Activated CD4-positive, alpha-beta memory T cell treated with anti-CD3 and anti-CD28 coated beads, Interleukin-2, amount 10 ng/mL, durations not matched to agents 7 days and 5 days (primary cell): ENCODE measurements at places on chromosomes 11 and 22. TPM values are rescaled to one million over a fixed set of nuclear protein-coding genes. Genes with fewer than 3 reads are reported as not detected.

DNA sequence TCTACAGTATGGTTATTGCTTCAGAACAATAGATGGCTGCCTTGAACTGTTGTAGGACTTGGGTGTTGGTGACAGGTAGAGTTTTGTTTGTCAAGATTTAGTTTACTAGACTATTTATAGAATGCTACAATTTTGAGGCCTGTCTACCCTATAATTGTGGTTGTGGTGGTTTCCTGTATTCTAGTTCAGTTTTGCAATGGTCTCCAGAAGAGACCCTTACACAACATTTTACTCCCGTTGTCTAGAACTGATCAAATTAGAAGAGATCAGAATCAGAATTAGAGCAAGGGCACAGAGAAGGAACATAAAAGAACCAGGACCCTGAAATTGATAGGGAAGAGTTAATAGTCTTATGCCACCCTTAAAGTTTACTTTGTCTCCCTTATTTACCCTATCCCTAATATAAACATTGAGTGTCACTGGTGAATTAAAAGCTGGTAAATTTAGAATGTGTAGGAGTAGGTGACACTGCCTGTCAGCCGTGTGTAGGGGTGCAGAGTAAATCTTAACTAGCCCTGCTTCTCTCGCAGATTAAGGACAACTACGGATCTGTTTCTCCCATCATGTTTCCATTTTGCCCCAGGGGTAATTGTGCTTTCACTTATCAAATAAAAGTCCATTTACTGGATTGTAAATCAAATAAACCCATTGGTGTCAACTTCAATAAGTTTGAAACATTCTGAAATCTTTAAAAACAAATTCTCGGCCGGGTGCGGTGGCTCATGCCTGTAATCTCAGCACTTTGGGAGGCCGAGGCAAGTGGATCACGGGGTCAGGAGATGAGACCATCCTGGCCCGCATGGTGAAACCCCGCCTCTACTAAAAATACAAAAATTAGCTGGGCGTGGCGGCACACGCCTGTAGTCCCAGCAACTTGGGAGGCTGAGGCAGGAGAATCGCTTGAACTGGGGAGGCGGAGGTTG, 10.9 kb upstream of the PHLDB1 start:
- DNase-seq: no peak

GRCh38 chr11:81497202-81497804, 1236.4 kb downstream of the FAM181B start:
- DNase-seq: no peak

- DNase-seq: no peak
Observed at GRCh38 chr11:68773521-68774193, 22.3 kb upstream of the TESMIN start.

- no peak for DNase-seq
Observed at GRCh38 chr11:38498721-38499120, 1900.7 kb upstream of the RAG2 start.

Gene FAU
- 1,031 TPM for total RNA-seq
